ENCODE measurements at places on chromosomes 6 and 20.

- DNase-seq = no peak
Measured at GRCh38 chr6:160661216-160661615, 2.9 kb downstream of the LPA start.

DNA sequence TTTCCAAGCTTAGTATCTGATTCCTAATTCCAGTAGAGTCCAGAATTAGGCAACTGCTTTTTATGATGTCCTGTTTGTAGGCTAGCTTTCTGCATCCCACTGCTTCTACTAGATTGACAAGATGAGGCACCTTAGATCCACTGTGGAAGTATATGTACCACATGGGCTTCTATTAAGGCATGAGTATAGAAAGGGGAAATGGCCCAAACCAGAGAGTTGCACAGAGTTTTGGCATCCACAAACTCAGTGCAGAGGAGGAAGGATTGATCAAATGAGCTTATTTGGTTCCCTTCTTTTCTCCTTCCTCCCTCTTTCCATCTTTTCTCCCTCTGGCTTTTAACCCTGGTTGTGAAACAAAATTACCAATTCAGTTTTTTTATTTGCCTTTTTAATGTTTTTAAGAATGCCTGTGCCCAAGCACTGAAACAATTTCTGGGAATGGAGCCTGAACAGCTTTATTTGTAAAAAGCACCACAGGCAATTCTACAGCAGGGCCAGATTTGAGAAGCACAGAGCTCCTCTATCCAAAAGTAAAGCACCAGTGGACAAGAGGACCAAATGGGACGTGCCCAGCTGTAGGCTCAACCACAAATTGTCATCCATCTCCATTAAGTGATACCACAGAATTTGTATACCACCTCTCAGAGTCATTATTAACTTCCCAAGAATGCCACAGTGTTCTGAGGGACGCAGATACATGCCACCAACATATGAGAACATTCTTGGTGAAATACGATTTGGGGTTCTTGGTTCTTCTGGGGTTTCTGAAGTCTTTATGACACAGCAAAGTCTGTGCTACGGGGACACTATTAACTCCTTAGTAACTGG is 969.1 kb downstream of the KIF16B start:
- no peak for DNase-seq

DNA sequence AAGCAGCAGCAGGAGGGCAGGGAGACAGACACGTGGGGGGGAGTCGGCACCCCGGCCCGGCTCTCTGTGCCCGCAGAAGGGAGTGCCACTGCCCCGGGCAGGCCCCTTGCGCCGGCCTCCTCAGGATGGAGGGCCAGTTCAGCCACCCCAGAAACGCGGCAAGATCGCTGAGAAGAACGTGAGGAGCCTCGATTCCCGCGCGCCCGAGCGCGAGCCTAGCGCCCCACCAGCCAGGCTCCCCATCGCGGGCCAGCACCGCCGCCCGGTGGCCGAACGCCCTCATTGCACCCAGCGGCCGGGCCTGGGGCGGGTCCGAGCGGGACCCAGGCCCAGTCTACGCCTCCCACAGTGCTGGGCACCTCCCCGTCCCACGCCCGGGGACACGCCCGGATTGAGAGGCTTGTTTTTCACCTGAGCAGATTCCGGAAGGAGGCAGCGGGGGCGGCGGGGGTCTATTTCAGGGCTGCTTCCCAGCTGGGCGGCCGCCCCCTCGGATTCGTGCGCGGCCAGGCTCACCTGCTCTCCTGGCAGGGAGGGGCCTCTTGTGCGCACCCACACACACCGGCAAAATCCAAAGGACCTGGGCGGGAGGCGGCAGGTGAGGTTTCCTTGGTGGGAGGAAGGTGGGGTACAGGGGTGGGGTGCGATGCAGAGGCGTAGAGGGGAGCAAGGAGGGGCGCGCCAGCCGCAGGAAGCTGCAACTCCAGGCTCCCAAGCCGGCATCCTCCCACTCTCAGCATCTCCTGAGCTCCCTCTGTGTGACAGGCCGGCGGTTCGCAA is 9.0 kb upstream of the GRM4 start:
- peak; percentile 55 for DNase-seq

DNA sequence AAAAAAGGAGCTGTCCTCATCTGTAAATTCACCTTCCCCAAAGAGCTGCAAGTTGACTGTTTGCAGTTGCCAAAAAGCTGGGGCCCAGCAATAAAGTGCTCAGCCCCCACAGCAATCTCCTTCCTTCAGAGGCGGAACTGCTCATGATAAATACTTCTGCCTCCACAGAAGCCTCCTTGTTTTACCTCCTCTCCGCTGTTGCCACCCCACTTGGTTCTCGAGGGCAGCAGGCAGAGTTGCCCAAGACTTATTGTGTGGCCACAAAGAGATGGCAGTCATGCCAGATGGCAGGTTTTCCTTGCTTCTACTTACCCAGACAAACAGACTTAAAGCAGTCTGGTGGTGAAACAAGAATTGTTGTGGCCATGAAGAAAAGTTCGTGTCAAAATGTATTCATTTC is 66.3 kb downstream of the SLX4IP start:
- no peak for DNase-seq

DNA sequence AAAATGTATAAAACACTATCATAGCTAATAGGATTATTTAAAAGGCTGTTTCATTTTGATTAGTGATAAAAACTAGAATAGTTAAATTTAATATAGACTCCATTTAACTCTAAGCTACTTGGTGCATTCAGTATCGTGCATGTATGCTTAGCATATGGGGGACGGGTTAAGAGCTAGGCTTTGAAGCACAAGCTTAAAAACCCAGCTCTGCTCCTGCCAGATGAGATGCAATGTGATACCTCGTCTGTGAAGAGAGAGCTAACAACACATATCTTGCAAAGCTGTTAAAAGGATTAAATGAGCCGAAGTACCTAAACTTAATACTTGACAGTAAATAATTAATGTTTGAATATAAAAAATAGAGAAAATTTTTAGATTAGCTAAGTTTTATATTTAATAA is 42.2 kb downstream of the DTNBP1 start:
- DNase-seq = no peak

DNA sequence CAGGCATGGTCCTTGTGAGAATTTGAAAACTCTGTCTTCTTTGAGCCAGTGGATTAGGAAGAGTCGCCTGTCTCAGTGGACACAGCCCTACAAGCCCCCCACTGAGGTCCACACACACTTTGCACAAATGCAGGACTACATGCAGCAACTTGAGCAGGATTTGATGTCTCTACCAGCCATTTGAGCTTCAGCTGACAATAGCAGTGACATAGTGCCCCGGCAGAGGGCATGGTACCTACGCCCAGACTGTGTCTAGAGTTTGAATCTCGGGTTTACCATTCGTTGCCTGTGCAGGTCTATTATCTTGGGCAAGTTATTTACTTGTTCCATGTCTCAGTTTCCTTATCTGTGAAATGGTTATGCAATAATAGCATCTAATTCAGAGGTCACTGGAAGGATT is 580.1 kb downstream of the TFAP2B start:
- no peak for DNase-seq

DNA sequence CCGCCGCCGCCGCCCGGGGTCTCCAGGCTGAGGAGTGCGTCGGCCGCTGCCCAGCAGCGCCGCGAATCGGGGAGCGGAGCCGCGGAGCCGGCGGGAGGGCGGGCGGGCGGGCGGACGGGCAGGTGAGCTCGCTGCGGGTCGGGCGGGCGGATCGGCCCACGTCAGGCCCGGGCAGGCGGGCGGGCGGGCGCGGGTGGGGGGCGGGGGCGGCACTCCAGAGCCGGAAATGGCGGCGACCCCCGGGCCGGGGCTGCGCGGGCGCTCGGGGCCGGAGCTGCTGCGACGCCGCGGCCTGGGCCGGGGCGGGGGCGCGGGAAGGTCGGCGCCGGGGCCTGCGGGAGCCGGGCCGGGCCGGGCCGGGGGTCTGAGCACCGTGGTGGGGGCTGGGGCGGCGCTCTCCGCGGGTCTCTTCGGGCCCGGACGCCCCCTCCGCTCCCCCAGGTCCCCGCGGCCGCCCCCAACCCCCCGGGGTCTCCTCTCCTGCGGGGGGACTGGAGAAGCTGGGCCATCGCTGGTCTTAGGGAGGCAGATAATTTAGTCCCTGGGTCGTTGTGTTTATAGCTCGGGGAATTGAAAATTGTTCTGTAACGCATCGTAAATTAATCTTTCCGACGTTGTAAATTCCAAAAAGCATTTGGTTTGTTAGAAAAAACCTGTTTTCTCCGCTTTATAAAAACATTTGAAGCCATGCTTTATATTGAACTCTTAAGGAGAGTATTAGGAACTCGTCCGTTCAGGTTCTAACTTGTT is 451 bp downstream of the DNAJC5 start:
- no peak for DNase-seq

DNA sequence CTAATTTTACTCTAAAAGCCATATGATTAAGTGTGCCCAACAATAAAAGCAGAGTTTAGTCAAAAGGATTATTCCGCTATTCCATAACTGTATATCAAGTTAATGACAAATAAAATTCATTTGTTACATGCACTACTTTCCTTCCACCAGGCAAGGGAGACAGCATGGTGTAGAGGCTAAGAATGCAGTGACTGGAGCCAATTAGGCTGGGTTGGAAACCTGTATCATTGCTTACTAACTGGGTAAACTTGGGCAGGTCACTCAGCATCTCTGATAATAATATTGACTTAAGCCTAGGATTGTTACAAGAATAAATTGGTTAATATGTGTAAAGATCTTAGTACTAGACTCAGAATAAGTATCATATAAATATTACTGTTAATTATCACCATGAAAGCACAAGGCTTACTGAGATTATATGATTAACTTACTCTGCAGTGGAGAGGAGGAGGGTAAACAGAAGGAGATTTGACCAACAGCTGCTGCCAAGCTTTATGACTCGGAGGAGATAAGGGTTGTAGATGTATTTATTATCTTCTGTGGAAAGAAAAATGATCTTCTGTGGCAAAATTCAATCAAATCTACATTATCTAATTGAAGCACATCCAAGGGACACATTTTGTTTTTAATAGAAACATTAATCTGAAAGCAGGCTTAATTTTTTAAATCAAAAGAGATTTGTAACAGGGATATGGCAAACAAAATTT is 1459.9 kb downstream of the GRIK2 start:
- no peak for DNase-seq

DNA sequence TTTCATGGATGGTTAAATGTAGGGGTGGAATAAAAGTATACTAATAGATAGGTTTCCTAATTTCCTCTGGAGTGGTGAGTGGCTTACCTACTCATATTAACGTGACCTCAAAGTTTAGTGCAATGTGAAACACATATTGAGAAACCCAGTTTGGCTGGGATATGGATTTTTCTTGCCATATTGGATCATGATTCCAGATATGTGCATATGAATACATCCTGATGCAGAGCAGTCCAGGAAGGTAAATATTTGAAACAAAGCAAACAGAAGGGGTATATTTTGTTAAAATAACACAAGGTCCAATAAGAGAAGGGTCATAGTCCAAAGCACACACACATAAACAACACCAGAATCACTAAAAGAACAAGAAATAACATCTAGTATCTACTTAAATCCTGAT is 608.1 kb downstream of the PKHD1 start:
- DNase-seq = no peak

- DNase-seq = no peak
Measured at GRCh38 chr6:161829291-161829729, 555.4 kb upstream of the AGPAT4 start.

GRCh38 chr6:81648502-81648901 is 104.0 kb downstream of the TENT5A start:
- no peak for DNase-seq

DNA sequence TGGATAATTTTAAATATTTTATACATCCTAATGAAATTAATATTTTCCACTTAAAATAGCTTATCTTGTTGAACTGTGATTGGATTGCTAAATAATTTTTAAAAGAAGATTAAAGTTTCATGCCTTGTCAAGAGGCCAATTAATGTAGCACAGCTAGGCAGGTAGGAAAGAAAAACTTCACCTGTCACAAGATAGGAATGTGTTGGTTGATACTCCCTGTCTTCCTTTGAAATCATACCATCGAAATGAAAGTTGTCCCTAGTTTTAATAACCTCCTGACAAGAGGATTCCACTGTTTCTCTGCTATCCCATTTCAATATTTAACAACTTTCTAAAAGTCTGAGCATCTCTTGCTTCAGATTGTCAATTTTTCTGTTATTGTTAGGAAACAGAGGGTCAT is 80.8 kb downstream of the BMP6 start:
- DNase-seq = no peak

- DNase-seq = no peak
Measured at GRCh38 chr6:139699335-139699734, 324.9 kb upstream of the CITED2 start.

GRCh38 chr6:125986301-125987025 is at the start of gene TRMT11:
TRMT11 (plus strand) TSS chr6:125986540; CDS start chr6:125986551, 11 bp downstream.
- peak; percentile 75 for DNase-seq

DNA sequence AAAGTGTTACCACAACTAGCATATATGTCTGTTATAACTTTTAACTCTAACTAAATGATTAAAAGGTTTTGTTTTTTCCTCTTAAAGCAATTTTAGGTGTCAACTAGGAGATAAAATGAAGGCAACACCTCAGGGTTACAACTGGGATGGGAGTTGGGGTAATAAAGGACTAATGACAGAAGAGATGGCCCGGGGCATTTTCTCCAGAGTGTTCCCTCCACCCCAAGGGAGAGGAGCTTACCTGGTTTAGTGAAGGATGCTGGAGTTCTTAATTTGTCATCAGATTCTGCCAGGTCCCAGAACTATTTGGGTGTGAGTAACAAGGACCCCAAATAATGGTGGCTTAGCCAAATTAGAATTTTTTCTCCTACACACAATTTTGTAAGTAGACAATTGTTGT is 260.3 kb downstream of the CD109 start:
- DNase-seq = no peak

DNA sequence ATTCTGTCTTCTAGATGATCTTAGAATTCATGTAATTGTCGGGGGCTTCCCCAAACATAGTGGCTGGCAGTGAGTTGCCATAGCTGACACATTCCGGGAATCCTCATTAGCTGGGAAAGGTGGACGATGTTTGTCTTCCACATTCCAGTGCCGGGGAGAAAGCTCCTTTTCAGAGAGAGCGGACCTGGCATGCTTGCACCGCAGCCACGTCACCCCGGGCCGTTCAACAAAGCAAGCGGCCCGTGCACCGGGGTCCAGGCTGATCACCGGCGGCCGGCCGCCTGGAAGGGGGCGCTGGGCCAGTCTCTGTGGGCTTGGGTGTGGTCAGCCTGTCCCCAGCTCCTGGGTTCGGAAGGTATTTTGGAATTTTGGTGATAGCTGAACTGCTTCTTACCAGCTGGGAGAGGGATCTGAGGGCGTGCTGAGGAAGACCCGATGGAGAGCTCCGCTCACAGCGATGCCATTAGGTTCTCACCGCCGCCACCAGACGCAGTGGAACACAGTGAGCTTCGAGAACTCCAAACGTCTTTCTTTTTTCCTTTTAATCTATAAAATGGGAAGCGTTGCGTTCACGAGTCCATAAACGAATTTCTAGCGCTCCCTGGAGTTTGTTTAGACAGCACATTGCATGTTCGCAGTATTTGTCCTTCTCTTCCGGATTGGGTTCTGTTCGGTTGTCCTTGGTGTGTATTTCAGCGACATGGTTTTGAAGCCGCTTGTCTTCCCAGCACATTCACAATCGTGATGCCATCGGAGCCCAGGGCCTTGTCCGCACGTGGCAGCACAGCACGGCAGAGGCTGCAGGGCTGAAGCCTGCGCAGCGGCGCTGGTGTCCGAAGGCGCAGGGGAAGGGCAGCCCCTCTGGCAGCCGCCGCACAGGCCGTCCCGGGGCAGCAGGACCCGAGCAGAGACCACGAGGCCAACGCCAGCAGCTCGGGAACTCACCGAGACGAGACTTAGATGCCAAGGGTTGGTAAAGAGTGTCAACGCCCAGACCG is 557.6 kb downstream of the QKI start:
- no peak for DNase-seq

Data from T-helper 17 cell (primary cell).